ENCODE measurements at places on chromosomes 5 and 9.
A peak's percentile ranks its signal among the peaks of the same experiment; 100 is the strongest.

DNA sequence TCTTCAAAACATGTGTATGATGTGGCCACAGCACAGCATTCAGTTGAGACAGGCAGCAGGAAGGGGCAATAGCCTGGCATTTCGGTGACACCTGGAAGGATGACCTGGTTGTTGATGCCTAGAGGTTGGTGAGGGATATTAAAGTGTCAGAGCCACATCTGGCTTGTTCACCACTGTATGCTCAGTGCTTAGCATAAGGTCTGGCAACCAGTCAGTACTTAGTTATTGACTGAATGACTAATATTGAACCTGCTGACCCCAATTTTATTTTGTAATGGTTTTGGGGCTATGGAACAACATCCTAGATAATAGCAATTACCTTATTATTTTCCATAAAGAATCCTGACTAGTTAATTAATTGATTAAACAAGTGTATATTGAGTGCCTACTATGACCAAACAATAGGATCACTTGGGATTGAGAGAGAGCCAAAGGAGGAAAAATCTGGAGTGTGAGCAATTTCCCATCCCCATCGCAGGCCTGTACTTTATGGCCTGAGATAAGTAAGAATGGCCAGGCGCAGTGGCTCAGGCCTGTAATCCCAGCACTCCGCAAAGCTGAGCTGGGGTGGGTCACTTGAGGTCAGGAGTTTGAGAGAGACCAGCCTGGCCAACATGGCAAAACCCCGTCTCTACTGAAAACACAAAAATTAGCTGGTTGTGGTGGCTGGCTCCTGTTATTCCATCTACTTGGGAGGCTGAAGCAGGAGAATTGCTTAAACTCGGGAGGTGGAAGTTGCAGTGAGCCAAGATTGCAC lies 85.4 kb upstream of the PLPP1 start:
- DNase-seq, result no peak

DNA sequence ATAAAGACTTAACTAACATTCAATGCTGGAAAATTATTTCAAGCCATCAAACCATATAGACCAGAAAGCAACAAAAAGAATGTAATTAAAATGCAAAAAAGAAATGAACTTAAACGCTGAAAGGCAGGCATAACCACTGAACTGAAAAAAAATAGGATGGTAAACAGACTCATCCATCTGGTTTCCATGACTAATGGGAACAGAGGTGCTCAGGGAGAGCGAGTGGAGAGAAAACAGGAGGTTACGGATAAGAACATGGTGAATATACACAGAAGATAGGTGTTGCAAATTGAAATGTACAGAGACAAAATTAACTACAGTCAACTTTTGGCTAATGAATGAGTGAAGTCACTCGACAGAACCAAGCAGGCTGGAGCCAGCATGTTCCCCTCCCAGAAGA lies 43.5 kb upstream of the RNF38 start:
- DNase-seq, result no peak

DNA sequence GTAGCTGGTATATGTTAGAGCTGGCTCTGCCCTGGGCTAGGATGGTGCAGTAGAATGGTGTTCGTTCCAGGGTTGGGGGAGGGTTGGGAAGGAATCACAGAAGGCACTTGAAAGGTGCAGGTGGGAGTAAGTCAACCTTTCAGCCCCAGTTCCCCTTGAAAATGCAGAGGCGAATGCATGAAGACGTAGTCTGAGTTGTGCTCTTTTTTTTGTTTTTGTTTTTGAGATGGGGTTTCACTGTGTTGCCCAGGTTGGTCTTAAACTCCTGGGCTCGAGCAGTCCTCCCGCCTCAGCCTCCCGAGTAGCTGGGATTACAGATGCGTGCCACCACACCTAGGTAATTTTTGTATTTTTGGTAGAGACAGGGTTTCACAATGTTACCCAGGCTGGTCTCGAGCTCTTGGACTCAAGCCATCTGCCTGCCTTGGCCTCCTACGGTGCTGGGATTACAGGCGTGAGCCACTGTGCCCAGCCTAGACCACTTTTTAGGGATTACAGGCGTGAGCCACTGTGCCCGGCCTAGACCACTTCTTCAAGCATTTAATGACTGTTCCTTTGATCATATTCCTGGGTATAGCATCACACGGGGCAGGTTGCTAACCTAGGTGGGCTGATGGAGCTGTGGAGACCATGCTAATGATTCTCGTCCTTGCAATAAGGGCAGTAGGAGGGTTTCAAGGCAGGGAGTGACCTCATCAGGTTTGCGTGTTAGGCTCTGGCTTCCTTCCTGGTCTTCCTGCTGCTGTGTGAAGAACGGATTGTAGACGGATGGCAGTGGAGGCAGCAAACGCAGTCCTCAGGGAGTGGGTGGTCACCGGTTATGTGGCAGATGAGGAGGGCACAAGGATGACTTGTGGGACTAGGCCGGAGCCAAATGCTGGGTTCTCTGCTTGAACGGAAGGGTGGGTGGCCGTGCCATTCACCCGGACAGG lies 13.7 kb downstream of the EHMT1 start:
- DNase-seq, result no peak

DNA sequence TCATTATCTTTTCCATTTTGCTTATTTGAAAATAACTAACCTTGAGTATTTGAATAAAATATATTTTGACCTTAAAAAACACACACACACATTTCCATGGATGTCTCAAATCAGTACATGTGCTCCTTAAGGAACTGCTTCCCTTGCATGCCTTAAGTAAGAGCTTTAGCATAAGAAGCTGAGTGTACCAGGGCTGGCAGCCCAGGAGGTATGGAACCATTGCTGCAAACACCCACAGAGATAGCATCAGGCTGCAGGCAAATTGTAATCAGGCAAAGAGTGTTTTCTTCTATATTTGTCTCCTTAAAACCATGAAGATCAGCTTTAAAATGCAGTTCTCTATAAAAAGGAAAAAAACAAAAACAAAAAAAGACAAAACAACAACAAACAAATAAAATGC lies 160.6 kb downstream of the PLK2 start:
- DNase-seq, result no peak

DNA sequence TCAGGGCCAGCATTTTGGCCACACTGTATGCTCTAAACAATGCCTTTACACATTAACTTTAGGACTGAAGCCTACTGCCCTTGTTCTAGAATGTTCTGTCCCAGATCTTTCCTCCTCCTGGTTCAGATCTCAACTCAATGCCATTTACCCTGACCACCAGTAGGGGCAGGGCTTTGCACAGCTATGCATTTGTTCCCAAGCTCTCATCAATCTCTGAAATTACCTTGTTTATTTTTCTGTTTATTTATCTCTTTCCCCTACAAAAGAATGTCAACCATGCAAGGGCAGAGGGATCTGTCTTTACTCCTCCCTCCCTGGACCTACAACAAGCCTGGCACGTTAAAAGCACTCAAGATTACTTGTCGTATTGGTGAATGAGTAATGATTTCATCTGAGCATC lies 612.9 kb downstream of the BNC2 start:
- no peak for DNase-seq

DNA sequence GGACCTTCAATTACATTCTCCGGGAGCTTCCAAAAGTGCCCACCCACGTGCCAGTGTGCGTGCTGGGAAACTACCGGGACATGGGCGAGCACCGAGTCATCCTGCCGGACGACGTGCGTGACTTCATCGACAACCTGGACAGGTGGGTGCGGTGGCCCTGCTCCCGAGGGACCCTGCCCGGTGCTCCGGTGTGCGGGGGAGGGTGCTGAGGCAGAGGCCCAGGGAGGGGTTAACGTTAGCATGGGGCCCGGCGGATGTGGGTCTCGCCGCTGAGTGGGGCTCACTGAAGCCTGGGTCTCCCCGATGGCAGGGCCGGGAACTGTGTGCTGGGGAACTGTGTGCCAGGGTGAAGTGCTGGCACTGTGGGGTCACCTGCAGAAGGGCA lies 10.6 kb upstream of the AJM1 start:
- no peak for DNase-seq

- no peak for DNase-seq
Measured at GRCh38 chr9:126367139-126367538, 40.5 kb downstream of the MVB12B start.

- DNase-seq, result peak; percentile 70
Measured at GRCh38 chr5:75049456-75050351, 2.7 kb downstream of the GCNT4 start.

GRCh38 chr5:93107141-93107540 lies 473.9 kb downstream of the NR2F1-AS1 start:
- no peak for DNase-seq

GRCh38 chr9:85536076-85536475 lies 205.7 kb downstream of the AGTPBP1 start:
- peak; percentile 74 for DNase-seq

- no peak for DNase-seq
Measured at GRCh38 chr5:103785569-103785968, 223.0 kb upstream of the NUDT12 start.

GRCh38 chr9:2991292-2991691 lies 147.4 kb upstream of the PUM3 start:
- no peak for DNase-seq

GRCh38 chr9:6302417-6302816 lies 25.8 kb upstream of the TPD52L3 start:
- DNase-seq, result no peak

- DNase-seq, result peak; percentile 17
Measured at GRCh38 chr5:31113101-31113500, 80.4 kb upstream of the CDH6 start.

- peak; percentile 62 for DNase-seq
Measured at GRCh38 chr9:100473276-100474081, 530 bp downstream of the TMEFF1 start.

- DNase-seq, result no peak
Measured at GRCh38 chr5:181198106-181198685, 6.8 kb downstream of the TRIM7 start.

- no peak for DNase-seq
Measured at GRCh38 chr5:264338-264737, 7.1 kb upstream of the PDCD6 start.

GRCh38 chr5:29161399-29162291 lies 2031.8 kb upstream of the CDH6 start:
- DNase-seq, result no peak

DNA sequence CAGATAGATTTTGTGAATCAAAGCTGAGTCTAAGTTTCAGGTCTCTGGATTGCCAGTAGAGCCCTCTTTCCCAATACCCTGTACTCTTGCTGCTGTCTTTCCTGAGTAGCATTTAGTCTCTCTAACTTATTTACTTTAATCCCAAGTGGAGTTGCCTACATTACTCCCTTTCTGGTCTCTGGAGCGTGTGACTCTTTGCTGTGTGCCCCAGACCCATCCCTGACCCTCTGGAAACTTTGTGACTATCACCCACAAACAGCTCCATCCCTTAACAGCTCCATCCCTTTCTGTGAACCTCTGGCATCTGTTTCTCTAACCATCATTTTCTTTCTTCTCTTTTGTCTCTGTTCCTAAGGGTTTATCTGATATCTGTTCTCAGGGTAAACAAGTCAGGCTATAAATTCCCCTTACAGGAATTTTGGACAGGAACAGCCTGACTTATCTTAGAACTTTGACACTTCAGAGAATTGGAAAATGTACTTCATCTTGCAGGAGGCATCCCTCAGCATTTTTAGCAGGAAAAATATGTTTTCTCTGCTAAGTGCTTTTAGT lies 1167.1 kb upstream of the SEMA6A start:
- no peak for DNase-seq

DNA sequence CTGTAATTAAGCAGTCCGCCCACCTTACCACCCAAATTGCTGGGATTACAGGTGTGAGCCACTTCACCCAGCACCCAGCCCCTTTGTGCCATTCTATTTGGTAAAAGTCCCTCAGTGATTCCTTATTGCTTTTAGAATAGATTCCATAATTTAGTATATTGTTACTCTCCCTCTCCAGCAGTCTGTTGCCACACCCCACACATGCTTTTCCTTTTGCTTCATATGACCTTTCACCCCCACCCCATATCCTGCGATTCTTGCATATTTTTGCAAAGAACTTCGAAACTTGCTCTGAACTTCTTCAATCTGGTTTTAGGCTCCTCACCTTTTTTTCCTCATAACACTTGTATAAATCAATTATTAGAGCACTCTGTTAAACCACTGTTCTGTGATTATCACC lies 100.2 kb downstream of the MTREX start:
- no peak for DNase-seq

DNA sequence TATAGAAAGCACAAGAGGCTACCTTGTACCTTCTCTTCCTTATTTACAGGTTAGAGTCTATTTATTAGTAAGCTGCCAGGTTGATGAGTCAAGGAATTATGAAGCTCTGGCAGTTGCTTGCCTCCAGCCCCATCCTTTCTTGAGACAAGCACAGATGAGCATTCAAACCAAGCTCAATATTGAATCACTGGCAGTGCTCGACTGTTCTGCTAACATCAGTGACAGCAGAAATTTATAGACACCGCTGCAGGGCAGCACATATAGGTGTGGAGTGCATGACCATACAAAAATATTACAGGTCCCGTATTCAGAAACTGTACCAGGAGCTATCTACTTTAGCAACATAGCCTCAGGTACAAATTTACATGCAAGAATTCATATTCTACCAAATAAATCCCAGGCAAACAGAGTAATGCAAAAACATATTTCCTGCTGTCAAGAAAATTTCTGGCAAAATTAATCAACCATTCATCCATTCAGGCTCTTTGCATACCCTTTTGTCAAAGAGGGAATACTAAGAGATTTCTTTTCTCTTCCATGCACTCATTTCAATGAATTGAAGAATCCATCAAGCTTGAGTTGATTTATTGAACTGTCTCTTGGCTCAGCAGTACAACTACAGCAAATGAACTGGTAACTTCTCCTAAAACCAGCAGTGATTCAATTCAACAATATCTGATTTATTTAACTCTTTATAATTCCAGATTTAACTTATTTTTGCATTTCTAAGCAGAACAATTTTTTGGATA lies 26.9 kb upstream of the PCA3 start:
- DNase-seq, result no peak

- DNase-seq, result no peak
Measured at GRCh38 chr9:125759764-125760129, 12.6 kb downstream of the PBX3 start.

Data from urothelium cell line (cell line).